ENCODE measurements at places on chromosomes 2 and 18.

GRCh38 chr2:53445383-53446070 is 322.1 kb upstream of the CHAC2 start:
- DNase-seq, result no peak

- DNase-seq, result no peak
These were observed 279.8 kb upstream of the SLC14A2 start for GRCh38 chr18:45335282-45336043.

GRCh38 chr2:167380094-167380493 is 491.8 kb downstream of the XIRP2 start:
- DNase-seq, result no peak

DNA sequence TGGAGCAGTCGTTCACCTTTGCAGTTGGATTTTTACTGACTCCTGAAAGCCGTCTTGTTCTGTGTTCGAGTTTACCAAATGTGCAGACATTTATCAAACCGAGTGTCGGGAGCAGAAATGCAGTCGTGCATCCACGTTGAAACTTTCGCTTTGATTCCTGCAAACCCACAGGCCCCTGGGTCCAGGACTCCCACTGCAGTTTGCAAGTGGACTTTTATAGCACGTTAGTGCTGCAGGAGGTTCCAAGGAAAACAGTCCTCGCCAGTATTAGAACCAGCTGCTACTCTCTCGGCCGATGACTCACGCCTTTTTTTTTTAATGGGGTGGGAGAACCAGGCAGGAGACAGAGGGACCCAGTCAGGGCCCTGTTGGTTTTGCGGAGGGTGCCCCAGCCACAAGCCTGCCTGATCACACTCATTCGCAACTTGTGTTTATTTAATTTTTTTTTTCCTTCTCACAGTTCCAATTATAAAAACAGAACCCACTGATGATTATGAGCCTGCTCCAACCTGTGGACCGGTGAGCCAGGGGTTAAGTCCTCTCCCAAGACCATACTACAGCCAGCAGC is 90.1 kb downstream of the NFATC1 start:
- no peak for DNase-seq

DNA sequence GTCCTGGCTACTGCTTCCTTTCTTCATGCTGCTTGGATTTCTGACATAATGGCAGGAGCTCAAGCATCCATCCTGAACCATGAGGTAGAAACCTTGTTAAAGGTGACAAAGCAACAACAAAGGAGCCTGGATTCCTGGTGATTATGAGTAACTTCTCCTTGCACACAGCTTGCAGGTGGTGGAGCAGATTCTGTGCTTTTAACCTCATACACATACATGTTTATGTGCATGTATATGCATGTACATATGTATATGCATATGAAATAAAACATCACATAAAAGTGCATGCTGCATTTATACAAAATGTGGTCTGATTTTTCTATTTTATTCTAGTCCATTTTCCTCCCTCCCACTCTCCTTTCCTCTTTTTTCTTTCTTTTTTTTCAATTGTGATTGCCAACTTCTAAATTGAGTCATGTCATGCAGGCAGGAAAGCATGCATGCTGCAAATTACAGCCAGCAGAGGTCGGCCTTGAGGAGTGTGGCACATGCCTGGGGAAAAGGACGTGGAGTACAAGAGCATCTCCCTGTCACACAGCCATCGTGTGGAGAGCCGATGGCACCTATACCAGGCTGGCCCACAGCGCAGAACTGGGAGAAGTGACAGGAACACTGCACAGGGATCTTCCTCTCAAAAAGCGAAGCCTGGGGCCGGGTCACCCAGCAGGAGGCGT is 17.9 kb downstream of the LCT start:
- no peak for DNase-seq

GRCh38 chr2:28036307-28036706 is 145.8 kb downstream of the BABAM2 start:
- DNase-seq, result no peak

- no peak for DNase-seq
These were observed 837 bp upstream of the ACSL3 start for GRCh38 chr2:222859786-222860612.

DNA sequence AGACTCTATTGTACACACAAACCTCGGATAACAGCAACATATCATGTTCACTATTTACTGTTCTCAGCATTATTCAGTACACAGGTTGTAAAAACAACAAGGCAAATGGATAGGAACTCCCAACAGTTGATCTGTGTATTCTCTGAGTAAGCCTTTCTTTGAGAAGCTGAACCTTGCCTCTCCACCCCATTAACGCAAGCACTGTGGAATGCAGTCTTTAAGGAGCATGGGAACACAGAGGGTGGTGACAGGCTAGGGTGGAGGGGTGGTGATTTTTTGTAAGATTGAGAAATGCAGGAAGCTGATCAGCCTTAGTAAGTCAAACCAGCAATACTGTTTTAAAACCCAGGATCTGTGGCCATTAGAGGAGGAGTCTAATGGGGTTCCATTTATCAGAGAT is 19.6 kb upstream of the SERPINB11 start:
- no peak for DNase-seq

DNA sequence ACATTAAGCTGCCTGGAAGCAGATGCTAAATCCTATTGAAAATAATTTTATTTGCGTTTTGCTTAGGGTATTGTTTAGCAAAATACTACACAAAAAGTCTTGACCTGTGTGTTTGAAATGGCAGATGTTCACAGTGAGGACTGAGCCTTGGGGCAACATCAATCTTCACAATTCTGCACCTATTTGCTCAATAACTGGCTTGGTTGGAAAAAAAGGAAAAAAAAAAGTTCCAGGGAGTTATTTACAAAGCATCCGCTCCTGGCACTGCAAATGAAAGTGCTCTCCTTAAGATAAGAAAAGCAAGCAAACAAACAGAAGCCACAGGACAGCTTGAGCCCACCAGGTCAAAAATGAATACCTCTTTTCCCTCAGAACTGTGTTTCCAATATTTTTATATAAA is 77.7 kb downstream of the MAP2 start:
- DNase-seq, result no peak

- no peak for DNase-seq
These were observed 164.5 kb downstream of the LPIN1 start for GRCh38 chr2:11910971-11911370.

GRCh38 chr2:177161741-177162460 is 50.7 kb upstream of the HNRNPA3 start:
- no peak for DNase-seq

GRCh38 chr2:122530814-122531213 is 775.4 kb downstream of the TSN start:
- DNase-seq, result no peak

DNA sequence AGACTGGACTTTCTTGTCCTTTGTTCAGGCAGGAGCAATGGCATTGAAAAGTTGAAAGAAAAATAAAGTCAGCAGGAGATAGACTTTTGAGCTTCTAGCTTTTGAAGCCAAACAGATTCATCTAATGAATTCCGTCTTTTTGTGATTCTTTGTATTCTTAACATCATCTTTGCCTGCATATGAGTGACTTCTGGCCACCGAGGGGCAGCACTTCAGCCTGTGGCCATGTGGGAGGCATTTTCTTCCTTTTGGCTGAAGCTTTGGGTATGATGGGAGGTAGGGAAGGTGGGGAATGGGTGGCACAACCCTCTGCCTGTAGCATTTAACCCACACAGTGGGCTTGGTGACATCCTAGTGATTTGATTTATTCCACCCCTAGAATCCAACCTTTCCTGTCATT is 220.6 kb downstream of the SETBP1 start:
- DNase-seq, result no peak

DNA sequence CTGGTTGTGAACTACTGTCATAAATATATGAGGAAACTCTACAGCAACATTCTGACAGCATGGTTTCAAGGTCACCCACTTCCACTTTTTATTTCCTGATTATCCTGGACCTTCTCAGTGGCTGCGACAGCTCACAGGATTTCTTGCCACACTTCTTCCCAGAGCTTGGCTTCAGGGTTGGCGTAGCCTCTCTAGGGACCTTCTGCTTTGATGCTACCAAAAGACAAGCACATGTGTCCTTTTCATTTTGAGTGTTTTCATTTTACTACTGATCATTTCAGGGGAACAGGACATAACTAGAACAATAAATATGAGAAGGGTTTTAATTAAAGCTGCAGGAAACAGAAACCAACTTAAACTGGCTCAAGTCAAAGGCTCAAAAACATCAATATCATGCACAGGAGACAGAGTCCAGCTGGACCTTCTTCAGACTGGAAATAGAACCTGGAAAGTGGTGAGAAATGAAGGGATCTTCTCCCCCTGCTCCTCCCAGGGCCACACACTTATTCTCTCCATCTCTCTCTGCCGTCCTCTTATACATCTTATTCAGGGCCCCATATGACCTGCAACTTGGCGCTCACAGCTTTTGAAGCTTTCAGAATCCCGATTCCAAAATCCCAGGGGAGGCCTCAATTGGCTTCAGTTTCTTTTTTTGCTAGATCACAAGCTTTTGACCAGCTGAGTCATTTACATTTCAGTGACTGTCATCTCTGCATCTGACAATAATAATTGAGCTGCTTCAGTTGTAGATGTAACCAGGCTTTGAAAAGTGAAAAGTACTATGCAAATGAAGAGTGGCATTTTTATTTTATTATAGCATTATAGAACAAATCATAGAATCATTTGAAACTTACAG is 9.7 kb downstream of the VIT start:
- no peak for DNase-seq

DNA sequence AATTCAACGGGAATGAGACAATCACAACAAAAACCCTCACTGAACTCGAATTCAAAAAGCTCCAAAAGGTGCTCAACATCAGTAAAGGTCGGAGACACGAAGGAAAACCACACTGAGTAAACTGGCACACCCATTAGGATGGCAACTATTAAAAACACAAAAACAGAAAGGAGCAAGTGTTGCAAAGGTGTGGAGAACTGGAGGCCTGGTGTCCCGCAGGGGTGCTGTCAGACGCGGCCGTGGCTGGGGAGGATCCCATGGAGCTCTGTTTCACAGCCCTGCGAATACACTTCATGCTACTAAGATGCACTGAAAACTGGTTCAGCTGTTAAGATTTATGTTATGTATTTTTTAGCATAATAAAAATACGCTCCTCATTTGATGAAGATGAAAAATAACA is 730.6 kb downstream of the GALR1 start:
- DNase-seq, result no peak

DNA sequence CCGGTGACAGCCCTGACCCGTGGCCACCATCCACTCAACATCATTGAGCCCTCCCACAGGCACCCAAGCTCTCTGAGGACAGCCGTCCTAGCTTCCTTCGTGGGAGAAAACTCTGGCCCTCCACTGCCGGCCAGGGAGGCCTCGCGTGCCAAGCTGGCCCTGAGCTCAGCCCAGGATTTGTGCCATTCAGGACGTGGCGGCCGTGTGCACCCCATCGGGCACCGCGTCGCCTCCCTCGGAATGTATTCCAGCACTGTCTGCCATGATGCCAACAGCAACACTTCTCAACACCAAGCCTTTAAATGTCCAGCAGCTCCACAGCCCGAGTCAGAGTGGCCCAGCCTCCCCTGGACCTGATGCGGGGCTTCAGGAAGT is 35.7 kb downstream of the ZNF516 start:
- DNase-seq, result no peak

GRCh38 chr2:73952499-73953446 is 26.1 kb downstream of the DGUOK start:
- DNase-seq, result no peak

- no peak for DNase-seq
These were observed 24.5 kb downstream of the NDUFA10 start for GRCh38 chr2:240000671-240001070.

DNA sequence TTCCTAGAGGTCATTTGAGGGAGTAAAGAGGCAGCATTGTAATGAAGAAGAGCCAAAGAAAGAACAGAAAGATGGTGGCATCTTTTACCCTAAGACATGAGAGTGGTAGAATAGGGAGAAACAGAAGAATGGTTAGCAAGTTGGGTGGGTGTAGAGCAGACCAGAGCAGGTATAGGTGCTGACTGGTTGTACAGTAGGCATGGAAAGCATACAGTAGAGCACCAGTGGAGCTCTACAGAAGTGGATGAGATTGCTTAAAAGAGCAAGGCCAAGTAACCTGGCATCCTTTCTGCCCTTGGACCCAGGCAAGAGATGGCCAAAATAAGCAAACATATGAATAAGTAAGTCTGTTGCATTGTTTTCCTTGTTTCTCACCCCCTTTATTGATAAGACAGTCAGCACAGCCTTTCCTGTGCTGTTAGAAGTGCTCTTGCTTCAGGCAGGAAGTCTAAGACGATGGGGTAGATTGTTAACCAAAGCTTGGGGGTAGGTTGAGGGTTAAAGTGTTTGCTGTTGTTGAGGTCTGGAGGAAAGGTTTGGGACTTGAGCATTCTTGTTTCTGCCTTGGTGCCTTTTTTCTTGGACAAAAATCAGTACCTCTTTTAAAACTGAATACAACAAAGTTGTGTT is 76.9 kb downstream of the DIS3L2 start:
- no peak for DNase-seq

GRCh38 chr2:74033375-74033774 is 48.7 kb downstream of the TET3 start:
- DNase-seq, result no peak

DNA sequence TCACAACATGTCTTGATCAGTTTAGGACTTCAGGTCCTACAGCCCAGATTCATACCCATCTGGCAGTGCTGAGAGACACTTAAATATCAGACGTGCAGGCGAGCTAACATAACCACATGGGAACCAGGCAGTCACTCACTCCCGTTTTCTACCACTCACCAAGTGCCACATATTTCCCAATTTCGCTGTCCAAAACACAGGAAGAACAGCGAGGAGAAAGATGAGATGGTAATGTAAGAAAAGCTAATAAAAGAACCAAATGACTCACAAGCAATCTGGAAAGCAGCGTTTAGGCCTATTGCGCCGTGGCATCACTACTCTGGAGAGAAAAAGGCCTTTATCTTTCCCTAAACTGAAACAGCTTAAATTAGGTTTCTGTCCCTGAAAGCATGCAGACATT is 647.8 kb upstream of the SLC39A10 start:
- DNase-seq, result no peak

- no peak for DNase-seq
These were observed 53.5 kb downstream of the MGAT5 start for GRCh38 chr2:134307334-134307733.

- DNase-seq, result no peak
These were observed 13.0 kb downstream of the YPEL5 start for GRCh38 chr2:30159766-30160165.

Measured in right renal cortex interstitium (tissue), 3 donors.